ENCODE measurements at places on chromosomes 12 and 14. TPM values are rescaled to one million over a fixed set of nuclear protein-coding genes. Genes with fewer than 3 reads are reported as not detected.

DNA sequence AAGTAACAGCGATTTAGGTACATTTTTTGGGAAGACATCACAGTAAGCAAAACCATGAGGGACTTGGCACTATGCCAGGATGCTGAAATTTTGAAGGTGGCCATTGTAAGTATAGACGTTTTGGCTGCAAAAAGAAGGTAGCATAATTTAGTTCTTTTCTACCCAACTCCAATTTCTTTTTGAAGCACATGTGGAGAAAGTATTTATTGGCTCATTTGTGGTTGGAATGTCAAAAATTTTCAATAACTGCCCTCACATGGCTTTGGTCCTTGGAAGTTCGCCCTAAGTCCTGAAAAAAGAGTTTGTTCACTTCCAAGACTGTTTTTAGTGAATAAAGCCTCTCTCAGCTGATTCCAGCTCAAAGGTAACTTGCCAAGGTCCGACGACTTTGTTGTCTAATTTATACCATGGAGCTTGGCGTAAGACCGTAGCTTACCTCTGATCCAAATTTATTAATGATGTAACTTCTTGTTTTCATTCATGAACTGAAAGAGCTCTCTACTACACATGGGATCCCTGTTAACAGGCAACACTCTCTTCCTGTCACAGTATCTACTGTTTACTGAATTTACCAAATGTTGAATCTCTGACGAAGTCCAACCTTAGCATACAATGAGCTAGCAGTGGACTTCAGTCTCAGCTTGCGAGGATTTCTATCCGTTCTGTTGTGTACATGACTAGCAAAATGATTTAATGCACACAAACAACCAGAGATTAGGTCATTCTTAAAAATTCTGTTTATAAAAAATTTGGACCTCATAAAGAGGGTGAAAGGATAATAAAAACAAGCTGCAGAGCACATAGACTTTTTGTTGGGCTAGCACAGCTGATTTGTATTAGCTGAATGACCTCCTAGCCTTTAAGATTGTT, 49.0 kb downstream of the MSRB3 start:
- H3K4me1 ChIP-seq = no peaks in the 10 kb centered on the region
- H3K27ac ChIP-seq = no peak overlapping the region
- no peaks in the 10 kb centered on the region for H3K36me3 ChIP-seq
- no peak for DNase-seq

DNA sequence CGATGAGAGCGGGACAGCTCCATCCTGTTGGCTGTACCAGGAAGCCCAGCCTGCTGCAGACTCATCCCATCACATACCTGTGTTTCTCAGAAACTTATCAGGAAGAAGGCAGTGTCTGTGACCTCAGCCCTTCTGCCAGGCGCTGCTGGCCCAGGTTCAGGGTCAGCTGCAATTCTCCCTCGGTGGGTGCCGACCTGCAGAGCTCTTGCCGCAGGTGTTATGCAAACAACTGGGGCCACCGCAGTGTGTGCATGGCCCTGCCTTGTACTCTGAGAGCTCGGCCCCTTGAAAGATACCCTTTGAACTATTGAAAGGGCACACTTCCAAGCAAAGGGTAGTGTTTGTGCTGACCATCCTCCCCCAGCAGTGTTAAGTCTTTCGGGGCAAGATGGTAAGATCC, 322.2 kb upstream of the DIO3 start:
- no peaks in the 10 kb centered on the region for H3K4me1 ChIP-seq
- H3K27ac ChIP-seq = no peak overlapping the region
- peaks cover 50% of the 10 kb centered on the region for H3K27me3 ChIP-seq
- no peaks in the 10 kb centered on the region for H3K36me3 ChIP-seq
- no peak for DNase-seq

DNA sequence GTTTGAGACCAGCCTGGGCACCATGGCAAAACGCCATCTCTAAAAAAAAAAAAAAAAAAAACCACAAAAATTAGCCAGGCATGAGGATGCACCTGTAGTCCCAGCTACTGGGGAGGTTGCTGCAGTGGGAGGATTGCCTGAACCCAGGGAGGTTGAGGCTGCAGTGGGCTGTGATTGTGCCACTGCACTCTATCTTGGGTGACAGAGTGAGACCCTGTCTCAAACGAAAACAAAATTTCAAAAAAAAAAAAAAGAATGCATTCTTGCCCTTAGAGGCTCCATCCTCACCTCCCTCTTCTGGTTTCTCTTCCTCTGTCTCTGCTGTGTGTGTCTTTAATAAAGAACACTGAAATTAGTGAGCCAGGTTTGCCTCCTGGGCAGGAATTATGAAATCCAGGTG, 107.8 kb downstream of the VCPKMT start:
- no peaks in the 10 kb centered on the region for H3K36me3 ChIP-seq
- no peaks in the 10 kb centered on the region for H3K27me3 ChIP-seq
- H3K27ac ChIP-seq = no peak overlapping the region
- no peak overlapping the region for H3K4me3 ChIP-seq
- no peak for DNase-seq
- no peaks in the 10 kb centered on the region for H3K4me1 ChIP-seq

DNA sequence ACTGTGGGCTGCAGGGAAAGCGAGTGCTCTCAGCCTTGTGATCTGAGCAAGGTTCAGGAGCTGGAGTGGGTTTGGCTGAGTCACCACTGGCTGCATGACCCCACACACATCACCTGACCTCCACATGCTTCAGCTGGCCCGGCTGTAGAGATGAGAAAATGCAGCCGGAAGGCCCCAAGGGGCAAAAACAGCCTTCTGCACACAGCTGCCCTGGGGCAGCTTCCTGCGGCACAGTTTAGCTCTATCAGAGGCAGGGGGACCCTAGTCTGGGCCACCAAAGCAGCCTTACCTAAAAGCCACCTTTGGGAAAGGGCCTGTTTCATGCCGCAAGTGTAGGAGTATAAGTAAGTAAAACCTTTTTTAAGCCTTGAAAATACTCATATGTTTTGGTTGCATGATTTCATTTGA, 123.3 kb downstream of the SSPN start:
- no peak overlapping the region for H3K27ac ChIP-seq
- peaks cover 5% of the 10 kb centered on the region for H3K4me1 ChIP-seq
- no peak for DNase-seq
- H3K27me3 ChIP-seq = no peaks in the 10 kb centered on the region
- no peaks in the 10 kb centered on the region for H3K36me3 ChIP-seq
- H3K4me3 ChIP-seq = no peak overlapping the region

- no peak overlapping the region for H3K4me3 ChIP-seq
- H3K27ac ChIP-seq = no peak overlapping the region
- H3K27me3 ChIP-seq = no peaks in the 10 kb centered on the region
- H3K4me1 ChIP-seq = no peaks in the 10 kb centered on the region
- no peak for DNase-seq
Observed at GRCh38 chr14:73961192-73961591, 11.1 kb downstream of the COQ6 start.

IL26 gene
- not detected for total RNA-seq

All from left lung (tissue), 14 donors.